ENCODE measurements at places on chromosomes 5 and 9.

DNA sequence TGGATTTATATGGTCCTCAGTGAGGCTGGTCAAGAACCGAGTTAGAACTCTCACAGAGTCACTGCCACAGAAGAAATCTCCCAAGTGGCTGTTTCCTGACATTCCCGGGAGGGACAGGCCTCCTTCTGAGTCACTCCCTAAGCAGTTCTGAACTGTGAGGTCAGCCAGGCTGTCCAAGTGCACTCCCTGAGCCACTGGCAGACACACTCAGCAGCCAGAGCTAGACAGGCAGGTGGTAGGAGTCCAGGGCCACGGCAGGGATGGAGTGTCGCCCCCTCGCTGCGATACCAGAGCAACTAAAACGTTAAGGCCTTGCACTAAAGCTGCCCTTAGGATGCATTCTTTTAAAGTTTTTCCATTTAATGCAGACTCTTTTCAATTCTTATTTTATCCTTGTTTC is 3.4 kb downstream of the IL4 start:
- no peak for DNase-seq

- DNase-seq = no peak
These were observed 208.9 kb downstream of the HSPA4 start for GRCh38 chr5:133260715-133261114.

DNA sequence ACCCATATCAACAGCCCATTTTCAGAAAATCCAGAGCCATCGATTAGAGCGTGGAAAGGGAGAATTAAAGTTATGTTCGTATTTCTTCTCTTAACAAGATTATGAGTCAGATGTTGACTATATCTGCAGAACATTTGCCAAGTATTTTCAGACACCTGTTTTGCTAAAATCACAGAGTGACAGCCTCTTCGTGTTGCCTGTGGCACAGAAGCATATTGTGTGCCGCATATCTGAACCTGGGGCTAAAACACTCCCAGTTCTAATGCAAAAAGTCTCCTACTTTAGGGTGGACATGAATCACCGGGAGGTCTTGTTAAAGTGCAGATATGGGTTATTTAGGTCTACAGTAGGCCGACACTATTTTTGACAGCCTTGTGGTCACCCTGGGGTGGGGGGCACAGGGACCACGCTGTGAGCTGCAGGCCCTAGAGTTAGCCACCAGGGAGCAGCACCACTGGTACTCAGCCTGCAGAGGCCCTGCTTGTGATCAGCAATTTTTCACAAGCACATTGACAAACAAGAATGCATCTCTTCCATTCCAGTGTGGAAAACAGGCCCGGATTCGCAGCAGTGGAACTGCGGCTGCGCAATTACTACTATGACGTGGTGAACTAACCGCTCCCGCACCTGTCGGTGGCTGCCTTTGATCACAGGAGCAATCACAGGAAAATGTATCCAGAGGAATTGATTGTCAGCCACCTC is 93.5 kb downstream of the SYK start:
- no peak for DNase-seq

- no peak for DNase-seq
These were observed 35.4 kb downstream of the ELAVL2 start for GRCh38 chr9:23790351-23791260.

DNA sequence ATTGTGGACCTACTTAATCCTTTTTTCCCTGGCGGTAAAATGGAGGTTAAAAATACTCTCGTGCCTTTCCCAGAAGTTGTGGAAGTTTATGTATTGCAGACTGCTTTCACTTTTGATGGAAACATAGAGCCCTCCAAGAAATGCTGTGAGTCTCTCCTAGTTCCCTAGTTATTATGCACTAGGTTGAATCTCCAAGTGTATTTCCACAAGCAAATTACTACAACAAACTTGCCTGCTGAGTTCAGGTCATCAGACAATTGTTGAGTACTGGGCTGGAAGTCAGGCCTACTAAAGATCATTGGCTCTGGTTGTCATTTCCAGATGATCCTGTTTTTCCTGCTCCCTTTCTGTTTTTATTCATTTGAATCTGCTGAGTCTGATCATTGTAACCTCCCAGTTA is 104.1 kb downstream of the CD180 start:
- DNase-seq = no peak

GRCh38 chr9:36835271-36835996 is 198.6 kb downstream of the PAX5 start:
- no peak for DNase-seq

DNA sequence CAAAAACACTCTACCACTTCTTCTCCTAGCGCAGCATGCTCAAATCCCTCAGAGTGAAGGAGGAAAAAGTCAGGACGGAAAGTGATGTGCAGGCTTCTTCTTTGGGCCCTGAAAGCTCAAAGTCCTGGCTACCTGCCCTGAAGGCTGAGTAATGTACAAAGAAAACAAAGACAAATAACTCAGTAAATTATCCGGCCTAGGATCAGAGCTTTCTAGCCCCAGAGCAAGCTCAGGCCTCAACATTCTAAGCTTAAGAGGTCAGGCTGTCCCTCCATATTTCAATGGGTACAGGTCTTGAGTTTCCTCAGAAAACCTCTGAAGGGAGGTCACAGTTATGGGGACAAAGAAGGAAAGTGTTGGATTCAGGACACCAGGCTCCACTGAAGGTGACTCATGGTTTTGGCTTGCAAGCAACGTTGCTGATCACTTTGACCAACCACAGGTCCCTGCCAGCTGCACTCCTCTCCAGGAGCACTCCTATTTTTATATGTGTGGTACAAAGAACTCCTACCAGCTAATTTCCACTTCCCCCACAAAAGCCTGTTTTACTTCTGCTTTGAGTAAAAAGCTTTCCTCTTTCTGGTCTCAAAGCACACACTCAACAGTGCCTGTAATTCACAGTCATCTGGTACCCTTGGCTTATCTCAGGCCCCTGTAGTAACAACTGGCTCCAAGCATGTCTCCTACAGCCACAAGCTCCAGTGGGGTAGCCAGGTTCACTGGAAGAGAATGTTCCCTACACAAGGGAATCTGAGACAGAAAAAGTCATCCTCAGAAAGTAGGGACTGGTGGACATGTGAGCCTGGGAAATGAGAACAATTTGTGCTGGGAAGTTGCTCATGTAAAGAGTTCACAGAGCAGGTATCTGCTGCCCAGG is 115.7 kb downstream of the UGCG start:
- no peak for DNase-seq

DNA sequence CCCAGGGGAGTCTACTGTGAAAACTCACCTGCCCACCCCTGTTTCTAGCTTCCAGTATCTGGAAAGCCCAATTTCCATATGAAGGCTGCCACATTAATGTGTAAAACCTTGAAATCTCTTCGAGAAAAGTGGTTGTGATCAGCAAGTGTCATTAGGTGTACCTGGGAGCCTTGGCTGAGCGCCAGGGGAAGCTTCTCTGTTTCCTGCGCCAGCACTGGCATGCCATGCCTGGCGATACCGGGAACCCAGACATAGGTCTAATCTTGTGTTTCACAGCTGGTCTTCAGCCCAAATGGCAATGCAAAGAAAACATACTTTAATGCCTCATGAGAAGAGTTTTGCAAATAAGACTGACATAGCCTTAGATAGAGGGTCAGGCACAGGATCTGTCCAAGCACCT is 101.6 kb downstream of the TENT4A start:
- no peak for DNase-seq

DNA sequence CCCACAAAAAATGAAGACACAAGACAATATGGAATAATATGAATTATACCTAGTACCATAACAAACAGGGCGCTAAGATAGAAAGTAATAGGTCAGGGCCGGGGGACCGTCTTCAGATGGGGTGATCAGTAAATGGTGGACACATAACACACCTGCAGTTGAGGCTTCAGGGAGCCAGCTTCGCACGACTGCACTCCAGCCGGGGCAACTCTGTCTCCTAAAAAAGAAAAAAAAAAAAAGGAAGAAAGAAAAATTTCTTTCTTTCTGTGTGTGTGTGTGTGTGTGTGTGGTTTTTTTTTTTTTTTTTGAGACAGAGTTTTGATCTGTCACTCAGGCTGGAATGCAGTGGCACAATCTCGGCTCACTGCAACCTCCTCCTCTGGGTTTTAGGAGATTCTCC is 75.0 kb upstream of the HSPA9 start:
- no peak for DNase-seq

DNA sequence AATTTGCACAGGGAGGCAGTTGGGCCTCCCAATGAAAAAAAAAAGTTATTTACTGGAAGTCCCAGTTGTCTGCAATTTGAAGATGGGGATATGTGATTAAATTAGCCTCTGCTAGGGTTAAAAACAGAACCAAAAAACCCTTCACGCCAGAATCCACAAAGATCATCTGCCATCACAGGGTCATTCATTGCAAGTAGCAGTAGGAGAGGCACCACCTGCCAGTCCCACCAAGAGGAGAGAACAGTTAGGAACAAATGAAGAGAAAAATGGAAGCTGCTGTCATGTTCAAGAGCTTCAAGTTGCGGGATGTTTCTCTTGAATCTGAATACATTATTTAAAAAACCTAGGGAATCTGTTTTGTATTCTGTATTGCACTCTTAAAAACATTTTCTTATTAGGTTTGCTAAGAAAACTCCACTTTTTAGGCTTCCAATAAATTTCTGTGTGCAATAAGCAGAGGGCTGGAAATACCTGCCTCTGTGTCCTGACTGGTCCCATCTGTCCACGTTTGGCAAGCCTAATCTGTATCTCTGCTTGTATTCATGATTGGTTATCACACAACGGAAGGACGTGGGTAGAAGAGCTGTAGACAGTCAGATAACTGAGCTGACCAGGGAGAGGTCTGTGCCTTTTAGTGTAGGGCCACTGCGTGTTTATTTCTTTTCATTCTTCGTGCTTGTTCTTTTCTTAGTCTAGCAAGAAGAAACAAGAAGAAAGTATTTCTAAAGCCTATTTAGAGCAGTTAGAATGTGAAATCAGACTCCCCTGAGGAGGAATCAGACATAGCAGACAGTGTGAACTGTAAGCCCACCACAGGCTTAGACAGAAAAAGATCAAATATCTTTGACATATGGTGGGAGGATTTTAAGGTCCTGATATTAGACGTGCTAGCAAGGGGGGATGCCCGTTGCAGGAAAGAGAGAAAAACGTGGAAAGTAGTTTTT is 630.6 kb upstream of the SEMA6A start:
- DNase-seq = no peak

DNA sequence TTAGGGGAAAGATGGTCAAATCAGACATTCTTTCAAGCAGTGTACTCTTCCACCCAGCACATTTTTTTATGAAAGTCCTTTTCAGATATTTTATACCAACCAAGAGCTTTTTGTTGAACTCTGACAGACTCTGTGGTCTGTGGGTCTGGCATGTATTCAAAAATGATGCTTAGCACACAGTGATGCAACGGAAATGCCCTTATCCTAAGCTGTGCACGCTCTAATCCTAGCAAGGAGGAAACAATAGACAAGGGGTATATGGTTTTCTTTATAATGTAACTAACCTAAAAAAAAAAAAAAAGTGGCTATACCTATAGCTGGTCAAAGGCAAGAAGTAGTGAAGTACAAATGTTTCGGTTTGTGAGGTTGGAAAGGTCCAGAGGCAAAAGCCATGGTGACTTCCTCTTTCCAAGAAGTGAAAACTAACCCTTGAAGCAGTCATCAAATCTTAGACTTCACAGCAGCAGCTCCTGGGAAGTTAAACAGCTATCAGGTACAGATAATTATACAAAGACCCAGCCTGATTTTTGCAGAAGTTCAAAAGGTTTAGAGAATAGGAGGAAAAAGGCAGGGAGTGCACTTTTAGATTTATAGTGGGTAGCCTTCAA is 82.5 kb downstream of the SEMA6A start:
- no peak for DNase-seq

DNA sequence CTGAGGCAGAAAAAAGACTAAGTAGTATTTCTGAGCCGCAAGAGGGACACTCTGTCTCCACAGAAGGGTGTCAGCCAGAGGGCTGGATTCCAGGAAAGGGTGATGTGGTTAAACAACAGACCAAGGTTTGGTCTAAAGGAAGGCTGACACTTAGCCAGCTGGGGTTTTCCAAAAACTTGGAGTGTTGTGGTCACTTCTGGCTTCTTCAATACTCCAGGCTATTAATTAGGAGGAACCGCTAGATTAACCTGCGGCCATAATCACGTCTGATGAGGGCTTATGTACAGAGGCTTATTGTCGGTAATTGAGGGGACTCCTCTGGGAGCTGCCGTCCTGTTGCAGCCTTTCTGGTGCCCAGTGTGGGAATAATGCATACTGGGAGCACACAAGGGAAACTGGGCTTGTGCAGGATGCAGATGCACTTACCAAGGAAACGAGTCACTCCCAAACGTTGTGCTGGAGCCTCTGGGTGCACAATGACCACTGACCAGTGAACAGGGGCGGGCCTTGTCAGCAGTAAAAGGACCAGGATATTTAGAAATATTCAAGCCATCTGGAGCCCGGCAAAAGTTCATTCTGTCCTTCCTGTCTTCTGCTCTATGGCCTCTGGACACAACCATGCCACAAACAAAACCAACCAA is 70.2 kb upstream of the TUT7 start:
- DNase-seq = no peak

- no peak for DNase-seq
These were observed 13.2 kb upstream of the NR4A3 start for GRCh38 chr9:99808454-99808853.

DNA sequence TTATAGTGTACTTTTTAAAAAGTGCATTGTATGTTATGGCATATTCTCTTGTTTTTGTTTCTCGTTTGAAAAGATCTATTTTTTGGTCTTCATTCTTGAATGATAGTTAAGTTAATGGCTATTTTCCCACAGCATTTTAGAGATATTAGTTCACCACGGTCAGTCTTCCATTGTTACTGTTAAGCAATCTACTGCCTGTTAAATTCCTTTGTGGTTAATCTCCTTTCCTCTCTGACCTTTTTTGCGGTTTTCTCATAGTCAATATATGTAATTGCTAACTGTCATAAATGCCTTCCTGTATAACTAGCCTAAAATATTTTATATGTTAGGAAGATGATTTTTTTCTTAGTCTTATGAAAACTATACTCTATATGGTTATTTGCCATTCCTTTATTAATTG is 250.8 kb upstream of the FBXL7 start:
- no peak for DNase-seq

- no peak for DNase-seq
These were observed 124.7 kb upstream of the SLCO6A1 start for GRCh38 chr5:102623329-102624065.

DNA sequence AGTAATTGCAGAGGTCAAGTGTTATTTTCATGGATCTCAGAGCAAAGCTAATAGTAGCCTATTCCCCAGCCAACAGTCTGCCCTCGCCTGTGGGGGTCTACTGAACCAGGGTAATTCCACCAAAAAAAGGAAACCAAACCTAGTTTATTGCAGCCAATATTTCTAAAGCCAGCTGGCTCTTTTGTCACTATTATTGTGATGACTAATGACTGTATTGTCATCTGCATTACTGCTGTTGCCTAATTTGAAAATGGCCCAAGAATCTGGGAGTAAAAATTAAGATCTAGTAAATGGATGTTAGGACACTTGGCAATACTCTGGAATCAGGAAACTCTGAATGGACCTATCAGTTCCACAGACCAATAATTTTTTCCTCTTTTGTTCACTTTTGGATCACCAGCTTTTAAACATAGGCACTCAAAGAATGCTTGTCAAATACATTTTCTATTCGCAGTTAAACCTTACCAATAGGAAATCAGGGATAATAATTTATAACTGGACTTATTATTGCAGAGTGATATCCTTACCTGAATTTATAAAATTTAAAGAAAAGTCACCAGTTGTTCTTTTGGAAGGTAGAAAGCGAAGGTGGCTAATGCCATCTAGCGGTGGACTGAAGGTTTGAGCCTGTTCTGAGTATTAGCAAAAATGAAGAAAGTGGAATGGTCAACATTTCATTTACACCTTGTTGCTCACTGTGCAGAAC is 69.2 kb downstream of the SYK start:
- no peak for DNase-seq

All from activated CD4-positive, CD25-positive, alpha-beta regulatory T cell (primary cell).